ENCODE measurements at places on chromosomes 5 and 9.
A peak's percentile ranks its signal among the peaks of the same experiment; 100 is the strongest.

- no peak for DNase-seq
These were observed 2.1 kb downstream of the CCDC192 start for GRCh38 chr5:127705120-127705892.

GRCh38 chr5:175873088-175873454 lies 1.7 kb downstream of the CPLX2 start:
- DNase-seq = no peak

DNA sequence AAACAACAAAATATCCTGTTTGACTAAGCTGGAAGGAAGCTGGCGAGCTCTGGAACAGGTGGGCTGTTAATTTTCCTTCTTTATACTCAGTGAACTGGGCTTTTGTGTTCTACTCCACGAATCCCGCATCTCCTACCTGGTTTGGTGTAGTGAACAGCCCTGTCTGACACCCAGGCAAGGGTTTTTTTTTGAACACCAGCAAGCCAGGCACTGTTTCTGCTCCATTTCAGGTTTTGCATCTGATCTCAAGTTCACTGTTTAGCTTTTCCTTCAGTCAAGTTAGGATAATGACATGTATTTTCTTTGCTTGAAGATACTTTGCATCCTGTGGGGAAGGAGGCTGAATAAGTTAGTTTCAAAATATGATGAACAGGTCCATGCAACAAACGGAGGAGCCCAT lies 204.5 kb downstream of the SEMA6A start:
- DNase-seq = no peak

GRCh38 chr9:4137234-4137633 lies 162.6 kb downstream of the GLIS3 start:
- DNase-seq = no peak

DNA sequence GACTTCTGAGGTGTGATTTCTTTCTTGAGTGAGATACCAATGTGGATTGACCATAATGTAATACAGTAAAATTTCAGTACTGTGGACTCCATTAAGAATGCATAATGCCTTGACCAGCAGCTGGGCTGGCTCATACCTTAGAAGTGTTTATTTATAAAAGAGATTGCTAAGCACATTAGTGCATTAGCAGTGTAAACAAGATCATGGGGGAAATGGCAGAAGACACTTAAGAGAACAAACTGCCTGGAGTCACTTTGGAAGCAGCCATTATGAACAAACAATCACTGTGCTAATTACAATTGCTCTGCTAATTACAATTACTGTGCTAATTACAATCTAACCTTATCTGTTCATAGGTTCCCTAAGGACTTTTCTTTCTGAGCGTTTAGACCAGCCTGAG lies 104.2 kb downstream of the TRIM32 start:
- DNase-seq = no peak

DNA sequence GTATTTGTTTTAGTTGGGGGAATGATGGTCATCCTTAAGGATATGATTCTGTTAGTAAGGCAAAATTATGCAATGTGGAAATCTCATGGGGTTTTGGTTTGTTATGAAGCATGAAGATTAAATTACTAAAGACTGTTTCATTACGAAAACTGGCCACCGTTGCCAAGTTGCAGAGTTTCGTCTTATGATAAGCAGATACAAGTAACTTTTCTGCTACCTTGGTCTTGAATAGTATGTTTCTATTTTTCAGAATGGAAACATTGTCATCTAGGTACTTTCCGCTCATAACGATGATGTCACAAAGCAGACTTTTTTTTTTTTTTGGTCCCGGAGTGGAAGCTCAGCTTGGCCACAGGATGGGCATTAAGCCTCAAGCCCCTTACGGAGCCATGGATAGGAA lies 4.2 kb downstream of the CCNI2 start:
- DNase-seq = no peak

- DNase-seq = no peak
These were observed 11.3 kb upstream of the TIMD4 start for GRCh38 chr5:156974328-156974727.

- no peak for DNase-seq
These were observed 338.7 kb downstream of the NTRK2 start for GRCh38 chr9:85008215-85008614.

DNA sequence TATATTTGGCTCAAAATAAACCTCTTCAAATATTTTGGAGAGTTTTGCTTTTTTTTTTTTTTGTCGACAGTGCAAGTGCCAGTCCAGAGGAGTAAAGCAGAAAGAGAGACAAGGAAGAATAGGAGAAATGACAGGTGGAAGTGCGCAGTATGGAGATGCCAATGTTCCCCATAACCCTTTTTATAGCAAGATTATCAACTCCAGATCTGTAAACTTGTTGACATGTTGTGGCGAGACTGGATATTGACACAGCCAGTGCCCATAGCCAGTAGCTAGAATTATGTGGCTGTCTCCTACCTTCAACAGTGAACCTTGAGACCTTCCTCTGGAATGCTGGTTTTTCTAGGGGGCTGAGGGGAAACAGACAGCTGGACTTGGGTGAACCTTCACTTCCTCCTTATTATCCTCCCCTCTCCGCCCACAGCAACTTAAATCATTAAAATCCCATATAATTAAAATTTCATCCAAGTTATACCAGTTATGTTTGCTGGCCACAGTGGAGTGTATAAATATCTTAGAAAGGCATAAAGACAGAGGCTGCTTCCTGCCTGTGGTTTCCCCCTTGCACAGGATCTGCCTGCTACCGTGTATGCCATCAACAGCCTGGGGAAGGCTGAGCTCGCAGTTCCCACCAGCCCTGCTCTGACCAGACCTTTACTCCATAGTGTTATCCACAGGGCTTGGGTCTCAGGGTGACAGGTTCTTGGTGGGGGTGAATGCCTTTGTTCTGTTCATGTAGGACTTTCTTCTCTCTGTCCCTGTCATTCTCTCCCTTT lies 112.3 kb upstream of the ANKH start:
- peak; percentile 9 for DNase-seq
